ENCODE measurements at places on chromosomes 5 and 9.

GRCh38 chr9:3999706-4000105 lies 300.2 kb downstream of the GLIS3 start:
- no peak for DNase-seq

DNA sequence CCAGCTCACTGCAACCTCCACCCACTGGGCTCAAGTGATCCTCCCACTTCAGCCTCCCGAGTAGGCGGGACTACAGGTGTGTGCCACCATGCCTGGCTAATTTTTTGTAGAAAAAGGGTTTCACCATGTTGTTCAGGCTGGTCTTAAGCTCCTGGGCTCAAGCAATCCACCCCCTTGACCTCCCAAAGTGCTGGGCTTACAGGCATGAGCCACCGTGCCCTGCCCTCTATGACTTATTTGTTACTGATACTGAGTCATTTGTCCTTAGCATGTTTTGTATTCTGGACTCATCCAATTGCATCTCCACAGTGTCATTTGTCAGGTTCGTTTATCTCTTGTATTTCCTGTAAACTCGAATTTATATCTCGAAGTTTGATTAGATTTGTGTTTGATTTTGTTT lies 2.7 kb upstream of the ITK start:
- DNase-seq, result no peak

GRCh38 chr5:14416621-14417275 lies 164.8 kb upstream of the OTULINL start:
- DNase-seq, result no peak

DNA sequence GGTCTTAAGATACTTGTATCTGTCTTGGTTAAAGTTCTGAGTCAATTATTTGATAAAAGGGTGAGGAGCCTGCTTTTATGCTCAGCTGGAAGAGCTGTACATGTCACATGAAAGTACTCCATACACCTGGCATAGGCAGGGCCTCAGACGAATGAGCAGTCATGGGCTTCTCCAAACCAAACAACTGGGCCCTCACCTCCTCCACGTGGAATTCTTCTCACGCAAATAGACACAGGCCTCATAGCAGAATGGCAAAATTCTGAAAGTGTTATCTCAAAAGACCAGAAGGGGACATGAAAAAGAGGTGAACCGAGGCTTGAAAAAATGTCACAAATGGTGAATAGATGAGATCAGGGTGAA lies 48.6 kb downstream of the FAM240B start:
- DNase-seq, result no peak

GRCh38 chr5:145680169-145680568 lies 155.0 kb downstream of the PRELID2 start:
- no peak for DNase-seq

DNA sequence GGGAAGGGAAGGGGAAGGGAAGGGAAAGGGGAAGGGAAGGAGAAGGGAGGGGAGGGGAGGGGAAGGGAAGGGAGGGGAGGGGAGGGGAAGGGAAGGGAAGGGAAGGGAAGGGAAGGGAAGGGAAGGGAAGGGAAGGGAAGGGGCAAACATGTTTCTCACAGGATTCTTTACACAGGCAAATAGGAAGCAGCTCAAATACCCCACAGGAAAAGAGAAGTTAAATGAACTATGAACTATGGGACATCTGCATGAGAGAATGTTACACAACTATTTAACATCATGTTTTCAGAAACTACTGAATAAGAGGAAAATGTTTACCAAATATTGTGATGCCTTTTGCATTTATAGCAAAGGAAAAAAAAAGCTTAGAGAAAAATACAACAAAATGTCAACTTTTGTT lies 125.4 kb upstream of the SLC30A5 start:
- no peak for DNase-seq

Data from activated CD4-positive, alpha-beta T cell treated with anti-CD3 and anti-CD28 coated beads, Interleukin-2, amount 50 U/mL, for 24 hours (primary cell).